ENCODE measurements at places on chromosomes 16 and 17.

DNA sequence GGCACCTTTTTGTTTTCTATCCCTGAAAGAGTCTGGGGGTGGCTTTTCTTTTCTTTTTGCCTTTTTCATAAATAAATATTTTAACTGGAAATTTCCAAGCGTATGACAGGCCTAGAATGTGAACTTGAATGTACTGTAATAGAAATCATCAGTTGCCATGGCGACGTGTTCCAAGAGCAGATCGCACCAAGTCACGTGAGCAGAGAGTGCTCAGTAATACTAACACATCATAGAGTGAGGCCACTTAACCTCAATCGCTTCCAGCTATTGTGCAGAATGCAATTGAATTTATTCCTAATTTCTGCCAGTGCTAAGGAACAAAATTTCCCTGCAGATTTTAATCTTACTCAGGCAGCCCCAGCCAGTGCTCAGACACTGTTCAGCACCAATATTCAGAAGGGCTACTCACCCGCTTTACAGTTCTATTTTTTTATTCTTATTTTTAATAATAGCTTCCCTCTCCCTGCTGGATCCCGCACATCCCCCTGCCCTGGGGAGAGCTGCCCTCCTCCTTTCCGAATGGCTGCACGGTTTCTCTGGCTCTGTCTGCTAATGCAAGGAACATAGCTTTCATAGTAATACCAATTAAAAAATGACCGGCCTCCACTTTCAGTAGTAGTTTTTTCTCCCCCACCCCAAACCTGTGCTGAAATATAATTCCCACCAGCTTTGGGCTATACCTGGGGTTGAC lies 26.2 kb upstream of the PMFBP1 start:
- no peak for DNase-seq

DNA sequence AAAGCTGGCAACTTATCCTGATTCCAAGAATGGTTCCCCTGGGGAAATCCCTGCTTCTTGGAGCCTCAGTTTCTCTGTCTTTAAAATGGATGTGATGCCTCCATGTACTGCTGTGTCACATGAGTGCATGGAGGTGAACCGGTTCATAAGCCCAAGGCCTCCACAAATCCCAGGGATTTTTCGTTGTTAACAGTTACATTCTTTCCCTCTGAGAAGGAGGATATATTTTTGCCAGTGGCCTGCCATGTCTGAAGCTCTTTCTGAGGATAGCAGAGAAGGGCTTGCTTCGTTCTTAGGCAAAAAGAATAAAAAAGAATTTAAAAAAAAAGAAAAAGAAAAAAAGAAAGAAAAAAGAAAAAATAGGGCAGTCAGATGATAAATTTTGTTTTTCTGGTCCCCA lies 52.2 kb upstream of the CIBAR2 start:
- DNase-seq, result no peak

DNA sequence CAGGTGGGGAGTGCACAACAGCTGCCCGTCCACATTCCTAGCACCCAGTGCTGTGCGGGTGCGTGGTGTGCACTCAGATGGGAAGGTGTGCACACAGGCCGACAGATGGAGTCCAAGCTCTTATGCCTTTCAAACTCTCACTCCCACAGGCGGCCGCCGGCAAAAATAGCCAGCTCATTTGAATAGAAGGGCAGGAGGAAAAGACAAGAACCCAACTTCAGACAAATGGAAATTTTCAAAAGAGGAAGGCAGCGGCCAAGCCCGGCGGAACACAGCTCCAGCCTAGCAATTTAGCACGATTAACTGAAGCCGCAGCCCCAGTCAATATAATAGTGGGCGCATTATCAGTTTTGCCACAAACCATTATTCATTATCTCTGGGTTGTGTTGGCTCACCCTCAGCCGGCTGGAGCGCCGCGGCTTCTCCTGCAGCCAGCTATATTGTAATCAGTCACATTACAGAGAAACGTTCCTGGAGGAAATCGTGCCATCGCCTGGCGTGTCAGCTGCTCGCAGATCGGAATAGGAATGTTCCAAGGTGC lies 103.9 kb upstream of the SEC14L1 start:
- no peak for DNase-seq

DNA sequence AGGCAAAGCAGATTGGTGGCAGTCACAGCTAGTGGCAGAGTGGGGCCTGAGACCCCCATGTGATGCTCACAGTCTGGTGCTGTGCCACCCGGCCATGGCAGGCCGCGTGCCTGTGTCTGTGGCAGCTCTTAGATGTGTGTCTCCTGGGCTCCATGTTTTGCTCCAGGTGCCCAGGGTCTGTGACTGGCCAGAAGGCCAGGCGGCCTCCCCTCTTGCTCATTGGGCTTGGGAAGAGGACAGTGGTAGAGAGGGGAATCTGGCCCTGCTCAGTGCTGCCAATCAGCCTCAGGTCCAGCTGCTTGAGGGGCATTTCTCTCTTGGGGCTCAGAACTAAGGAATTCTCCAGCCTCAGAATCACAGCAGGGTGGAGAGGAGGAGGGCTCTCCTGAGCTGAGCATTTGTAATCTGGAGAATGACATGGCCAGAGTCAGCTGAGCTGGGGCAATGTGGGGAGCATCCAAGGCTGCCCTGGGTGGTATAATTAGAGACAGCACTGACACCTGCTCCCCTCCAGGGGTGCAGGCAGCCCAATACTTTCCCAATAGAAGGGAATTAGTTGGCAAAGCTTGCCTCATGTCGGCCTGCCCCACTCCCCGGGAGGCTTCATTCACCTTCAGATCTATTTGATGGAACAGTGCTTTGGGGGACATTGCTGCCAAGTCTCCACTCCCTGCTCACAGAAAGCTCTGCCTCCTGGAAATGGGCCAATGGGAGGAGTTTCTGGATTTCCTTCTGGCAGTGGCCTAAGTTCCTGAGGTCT lies 2.7 kb upstream of the LASP1NB start:
- DNase-seq, result no peak

- DNase-seq, result no peak
Observed at GRCh38 chr17:49489348-49489747, 5.7 kb upstream of the NGFR start.

DNA sequence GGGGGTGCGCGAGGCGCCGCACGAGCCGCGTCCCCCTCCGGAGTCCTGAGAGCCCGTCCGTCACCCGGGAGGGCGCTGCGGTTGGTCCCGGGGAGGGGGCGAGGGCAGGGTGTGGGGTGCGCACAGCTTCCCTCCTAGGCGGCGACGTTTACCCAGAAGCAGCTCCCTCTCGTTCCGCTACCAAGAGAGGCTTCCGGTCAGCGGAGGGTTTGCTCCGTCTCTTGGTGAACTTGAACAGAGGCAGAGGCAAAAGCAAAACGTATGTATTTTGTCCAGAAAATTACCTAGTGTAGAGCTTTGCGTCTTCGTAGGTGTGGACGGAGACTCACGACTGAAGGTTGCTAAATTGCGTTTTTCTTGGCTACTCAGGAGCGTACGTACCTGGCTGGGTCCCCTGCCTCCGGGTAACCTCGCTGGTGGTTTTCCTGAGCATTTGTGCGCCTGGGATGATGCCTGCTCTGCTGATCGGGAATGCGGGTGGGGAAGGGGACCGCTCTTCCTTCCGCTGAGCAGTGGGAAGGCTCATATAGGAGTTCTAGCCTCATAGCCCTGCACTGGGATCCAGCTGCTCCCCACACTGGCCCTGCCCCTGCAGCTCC lies 833 bp downstream of the WSCD1 start:
- no peak for DNase-seq

DNA sequence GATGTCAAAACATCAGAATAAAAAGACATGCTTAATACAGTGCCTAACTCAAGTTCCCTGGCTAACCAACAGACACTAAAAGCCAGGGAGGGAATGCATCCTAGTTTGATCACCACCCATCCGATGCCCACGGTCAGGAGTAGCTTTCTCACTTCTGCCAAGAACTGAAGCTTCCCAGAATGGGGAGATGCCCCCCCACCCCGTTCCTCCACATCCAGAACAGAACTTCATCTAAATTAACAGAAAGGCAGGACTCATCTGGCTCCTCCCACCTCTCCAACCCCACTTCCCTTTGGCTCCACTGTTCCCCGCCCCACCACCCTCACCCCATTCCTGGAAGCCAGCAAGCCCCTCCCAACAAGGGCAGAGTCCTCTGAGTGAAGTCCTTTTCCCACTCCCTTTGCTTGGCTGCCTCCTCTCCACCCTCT lies 33.7 kb downstream of the GDE1 start:
- no peak for DNase-seq

GRCh38 chr16:84292011-84292410 lies 2.7 kb upstream of the WFDC1 start:
- DNase-seq, result no peak

DNA sequence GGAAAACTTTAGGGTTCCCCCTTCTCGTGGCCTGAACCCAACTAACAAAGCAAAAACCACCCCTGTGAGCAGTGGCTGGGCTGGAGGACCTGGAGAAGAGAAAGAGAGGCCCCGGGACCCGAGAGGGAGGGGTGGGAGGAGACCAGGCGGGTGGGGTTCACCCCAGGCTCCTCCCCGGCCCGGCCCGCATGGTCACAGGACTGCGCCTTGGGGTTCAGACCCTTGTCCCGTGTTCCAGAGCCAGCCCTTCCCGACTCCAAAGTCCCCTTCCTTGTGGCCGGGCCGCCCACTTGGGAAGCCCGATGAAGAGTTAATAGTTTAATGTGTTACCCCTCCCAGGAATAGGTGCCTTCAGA lies 852 bp downstream of the MARVELD3 start:
- DNase-seq, result no peak

DNA sequence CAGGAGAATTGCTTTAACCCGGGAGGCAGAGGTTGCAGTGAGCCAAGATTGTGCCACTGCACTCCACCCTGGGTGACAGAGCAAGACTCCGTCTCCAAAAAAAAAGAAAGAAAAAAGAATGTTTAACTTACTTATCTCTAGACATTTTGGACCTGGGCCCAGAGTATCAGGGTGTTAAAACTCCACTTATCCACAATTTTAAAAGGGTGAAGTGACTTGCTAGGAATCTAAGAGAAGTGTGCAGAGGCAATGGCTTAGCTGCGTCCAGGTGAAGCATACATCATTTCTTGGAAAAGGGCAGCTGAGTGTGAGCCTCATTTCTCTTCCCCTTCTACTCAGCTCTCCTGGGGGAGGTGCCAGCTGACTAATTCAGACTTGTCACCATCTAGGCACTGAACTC lies 25.1 kb downstream of the ALDH3A2 start:
- DNase-seq, result no peak

DNA sequence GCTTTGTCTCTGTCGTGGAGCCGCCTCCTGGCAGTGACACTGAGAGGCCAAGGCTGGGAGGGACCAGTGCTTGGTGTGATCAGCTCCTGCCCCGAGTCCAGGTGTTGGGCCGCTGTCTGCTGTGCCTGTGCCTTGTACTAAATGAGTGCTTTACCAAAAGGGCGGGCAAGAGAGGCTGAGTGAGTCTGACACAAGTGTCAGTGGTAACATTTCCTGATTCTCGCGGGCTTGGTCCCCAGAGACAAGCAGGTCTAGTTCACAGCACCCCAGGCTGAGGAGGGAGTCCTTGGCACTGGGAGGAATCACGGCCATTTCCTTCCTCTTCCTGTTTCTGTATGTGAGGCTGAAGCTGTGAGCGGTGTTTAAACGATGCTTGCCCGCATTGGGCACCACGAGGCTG lies 30.2 kb downstream of the PLD6 start:
- no peak for DNase-seq

GRCh38 chr16:57282510-57283213 lies 1.8 kb downstream of the PLLP start:
- no peak for DNase-seq

DNA sequence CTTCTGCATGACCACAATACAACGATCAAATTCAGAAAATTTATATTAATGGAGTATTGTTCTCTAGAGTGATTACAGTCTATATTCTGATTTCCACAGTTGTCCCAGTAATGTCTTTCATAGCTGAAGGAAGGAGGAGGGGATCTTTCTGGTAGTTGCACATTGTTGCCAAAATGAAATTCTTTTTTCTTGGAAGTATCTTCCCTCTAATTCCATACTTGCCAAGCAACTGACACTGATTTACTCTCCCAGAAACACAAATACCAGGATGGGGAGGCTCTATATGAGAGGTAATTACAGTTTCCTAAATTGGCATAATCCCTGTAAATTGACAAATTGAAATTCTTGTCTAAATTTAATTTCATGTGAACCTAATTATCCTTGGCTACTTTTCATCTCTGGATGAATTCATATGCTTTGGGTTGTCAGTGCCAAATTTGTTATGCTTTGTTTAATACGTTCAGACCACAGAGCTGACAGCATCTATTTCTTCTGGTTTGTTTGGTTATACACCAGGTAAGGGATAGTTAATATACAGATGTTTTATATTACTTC lies 30.0 kb downstream of the NOL11 start:
- no peak for DNase-seq

DNA sequence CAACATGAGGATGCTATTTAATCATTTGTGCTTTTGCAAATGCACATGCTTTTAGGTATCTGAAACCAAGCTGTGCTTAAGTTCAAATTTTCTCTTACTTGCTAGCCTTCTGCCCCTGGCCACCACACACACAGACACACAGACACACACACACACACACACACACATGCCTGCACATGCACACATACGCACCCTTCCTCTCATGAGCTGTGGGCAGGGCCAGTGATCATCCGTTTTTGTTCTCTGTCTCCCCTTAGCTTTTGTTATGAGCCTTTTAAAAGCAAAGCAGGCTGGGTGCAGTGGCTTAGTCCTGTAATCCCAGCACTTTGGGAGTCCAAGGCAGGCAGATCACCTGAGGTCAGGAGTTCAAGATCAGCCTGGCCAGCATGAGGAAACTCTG lies 34.2 kb downstream of the CD300LF start:
- DNase-seq, result no peak

GRCh38 chr16:50534091-50534490 lies 14.1 kb upstream of the NKD1 start:
- DNase-seq, result no peak

- no peak for DNase-seq
Observed at GRCh38 chr17:73991260-73991659, 212.2 kb upstream of the RPL38 start.

GRCh38 chr16:70778901-70779309 lies 22.1 kb downstream of the VAC14 start:
- DNase-seq, result no peak

DNA sequence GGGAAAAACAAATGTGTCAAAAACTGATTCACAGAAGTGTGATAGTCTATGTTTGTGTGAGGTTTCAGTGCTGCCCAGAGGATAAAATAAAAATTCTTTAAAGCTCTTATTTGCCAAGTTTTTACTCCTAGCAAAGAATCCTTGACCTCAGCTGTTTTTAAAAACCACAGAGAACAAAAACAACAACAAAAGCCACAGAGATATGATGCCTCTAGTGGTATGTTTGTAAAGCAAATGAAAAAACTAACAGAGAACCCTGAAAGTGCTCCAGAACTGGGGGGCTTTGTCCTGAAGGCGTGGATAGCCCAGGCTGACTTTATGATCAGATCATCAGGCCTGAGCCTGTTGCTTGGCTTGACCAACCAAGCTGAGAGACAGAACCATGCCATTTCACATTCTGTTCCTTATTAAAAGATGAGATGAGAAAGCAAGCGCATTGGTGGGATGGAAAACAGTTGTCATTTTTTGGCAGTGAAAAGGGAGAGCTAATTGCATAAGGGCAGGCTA lies 411.0 kb downstream of the CPPED1 start:
- DNase-seq, result no peak

Data from activated T-cell treated with anti-CD3 and anti-CD28 coated beads, Interleukin-2, amount 50 U/mL, for 4 hours (primary cell).